ENCODE measurements at places on chromosomes 7 and 10.
A peak's percentile ranks its signal among the peaks of the same experiment; 100 is the strongest.

DNA sequence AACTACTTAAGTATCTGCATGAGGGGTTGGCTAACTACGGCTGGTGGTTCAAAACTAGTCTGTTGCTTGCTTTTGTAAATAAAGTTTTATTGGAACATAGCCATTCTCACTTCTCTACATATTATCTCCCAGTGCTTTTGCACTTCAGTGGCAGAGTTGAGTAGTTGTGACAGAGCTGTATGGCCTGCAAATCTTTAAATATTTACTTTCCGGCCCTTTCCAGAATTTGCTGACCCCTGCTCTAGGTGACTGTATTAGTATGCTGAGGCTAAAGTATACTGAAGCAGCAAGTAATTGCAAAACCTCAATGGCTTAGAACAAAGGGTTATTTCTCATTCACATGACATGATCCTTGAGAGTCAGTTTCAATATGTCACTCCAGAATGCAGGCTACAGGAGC lies 78.3 kb downstream of the OTUD1 start:
- H3K36me3 ChIP-seq: no peaks in the 10 kb centered on the region
- H3K27me3 ChIP-seq: no peaks in the 10 kb centered on the region
- H3K4me3 ChIP-seq: no peak overlapping the region
- DNase-seq: no peak
- H3K27ac ChIP-seq: no peak overlapping the region
- H3K4me1 ChIP-seq: no peaks in the 10 kb centered on the region

GRCh38 chr10:98623176-98623575 lies 176.4 kb upstream of the HPS1 start:
- H3K36me3 ChIP-seq: no peaks in the 10 kb centered on the region
- no peak overlapping the region for H3K4me3 ChIP-seq
- H3K27me3 ChIP-seq: no peaks in the 10 kb centered on the region

- no peaks in the 10 kb centered on the region for H3K27me3 ChIP-seq
- H3K4me1 ChIP-seq: no peaks in the 10 kb centered on the region
- H3K36me3 ChIP-seq: no peaks in the 10 kb centered on the region
- DNase-seq: peak; percentile 72
Measured at GRCh38 chr7:133936074-133936473, 191.1 kb upstream of the LRGUK start.

DNA sequence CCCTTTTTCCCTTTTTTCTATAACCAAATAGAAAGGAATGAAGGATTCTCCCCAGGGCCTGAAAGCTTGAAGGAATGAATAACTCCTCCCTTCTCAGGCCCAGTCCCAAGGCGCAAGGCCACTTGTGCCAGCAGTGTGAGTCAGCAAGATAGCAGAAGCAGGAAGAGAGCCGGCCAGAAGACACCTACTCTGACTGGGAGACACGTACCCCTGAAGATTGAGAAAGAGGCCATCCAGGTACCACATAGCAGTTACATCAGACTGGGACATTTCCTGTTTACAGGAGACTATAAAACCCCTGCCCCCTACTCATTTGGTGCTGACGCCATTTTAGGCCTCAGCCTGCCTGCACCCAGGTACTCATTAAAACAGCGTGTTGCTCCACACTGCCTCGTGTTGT lies 65.5 kb downstream of the LRRC17 start:
- DNase-seq: peak; percentile 58
- no peaks in the 10 kb centered on the region for H3K36me3 ChIP-seq
- H3K4me1 ChIP-seq: no peaks in the 10 kb centered on the region

DNA sequence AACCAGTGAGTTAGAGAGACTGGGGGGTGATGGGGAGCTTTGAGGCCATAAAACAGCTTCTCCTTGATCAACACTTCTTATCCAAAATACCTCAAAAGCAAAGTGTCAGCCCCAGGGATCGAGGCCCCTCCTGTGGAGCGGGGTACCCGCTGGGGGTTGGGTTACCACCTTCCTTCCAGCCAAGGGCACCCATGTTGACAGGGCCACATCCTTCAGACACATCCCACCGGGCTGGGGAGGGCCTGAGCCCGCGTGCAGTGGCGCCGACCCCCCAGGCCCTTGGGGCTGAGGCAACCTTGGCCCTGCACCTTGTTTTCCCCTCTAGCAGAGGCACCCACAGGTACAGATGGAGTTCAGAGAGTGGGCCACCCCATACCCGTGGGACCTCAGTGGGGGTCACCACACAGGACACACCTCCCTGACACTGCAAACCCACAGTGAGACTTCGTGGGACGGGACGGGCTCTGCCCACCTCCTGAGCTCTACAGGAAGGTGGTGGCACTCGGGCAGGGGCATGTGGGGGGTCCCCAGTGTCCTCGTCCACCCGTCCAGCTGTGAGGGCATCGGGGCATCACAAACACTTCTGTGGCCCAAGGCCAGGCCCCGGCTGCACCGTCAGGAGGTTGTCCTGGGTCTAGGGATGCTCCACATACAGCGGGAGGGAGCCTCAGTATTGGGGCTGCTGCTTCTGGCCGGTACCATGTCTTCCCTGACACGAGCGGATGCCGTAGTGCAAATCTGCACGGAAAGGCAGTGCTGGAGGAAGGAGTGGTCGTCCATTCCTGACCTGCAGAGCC lies 10.7 kb downstream of the DPYSL4 start:
- no peaks in the 10 kb centered on the region for H3K36me3 ChIP-seq
- H3K27ac ChIP-seq: no peak overlapping the region
- DNase-seq: no peak
- no peaks in the 10 kb centered on the region for H3K27me3 ChIP-seq

GRCh38 chr7:23275912-23276311 lies 23.2 kb upstream of the MALSU1 start:
- H3K27ac ChIP-seq: no peak overlapping the region
- H3K4me3 ChIP-seq: no peak overlapping the region
- H3K27me3 ChIP-seq: no peaks in the 10 kb centered on the region

- no peaks in the 10 kb centered on the region for H3K27me3 ChIP-seq
- DNase-seq: peak; percentile 17
- H3K36me3 ChIP-seq: peaks cover 3% of the 10 kb centered on the region
Measured at GRCh38 chr7:66964411-66964810, 31.0 kb downstream of the SBDS start.

DNA sequence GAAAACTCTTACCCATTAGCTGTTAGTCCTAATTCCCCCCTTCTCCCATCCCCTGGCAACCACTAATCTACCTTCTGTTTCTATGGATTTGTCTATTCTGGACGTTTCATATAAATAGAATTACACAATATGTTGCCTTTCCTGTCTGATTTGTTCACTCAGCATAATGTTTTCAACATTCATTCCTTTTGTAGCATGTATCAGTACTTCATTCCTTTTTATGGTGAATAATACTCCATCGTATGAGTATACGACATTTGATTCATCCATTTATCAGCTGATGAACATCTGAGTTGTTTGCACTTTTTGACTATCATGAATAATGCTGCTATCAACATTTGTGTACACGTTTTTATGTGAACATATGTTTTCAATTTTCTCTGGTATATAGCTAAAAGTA lies 4.4 kb upstream of the FRAT1 start:
- H3K4me3 ChIP-seq: no peak overlapping the region
- H3K4me1 ChIP-seq: no peaks in the 10 kb centered on the region
- H3K36me3 ChIP-seq: no peaks in the 10 kb centered on the region
- DNase-seq: no peak

GRCh38 chr7:38195804-38196595 lies 18.0 kb downstream of the STARD3NL start:
- H3K4me3 ChIP-seq: no peak overlapping the region
- H3K27me3 ChIP-seq: no peaks in the 10 kb centered on the region
- peaks cover 13% of the 10 kb centered on the region for H3K4me1 ChIP-seq
- H3K27ac ChIP-seq: peak overlapping the region; percentile 31
- no peak for DNase-seq
- H3K36me3 ChIP-seq: no peaks in the 10 kb centered on the region

GRCh38 chr10:14648946-14649345 lies 125.8 kb downstream of the FAM107B start:
- no peak for DNase-seq
- H3K4me3 ChIP-seq: no peak overlapping the region
- peaks cover 2% of the 10 kb centered on the region for H3K4me1 ChIP-seq
- no peaks in the 10 kb centered on the region for H3K36me3 ChIP-seq
- no peak overlapping the region for H3K27ac ChIP-seq
- peaks cover 4% of the 10 kb centered on the region for H3K27me3 ChIP-seq

- peak; percentile 44 for DNase-seq
- H3K27ac ChIP-seq: no peak overlapping the region
- H3K27me3 ChIP-seq: no peaks in the 10 kb centered on the region
- peaks cover 14% of the 10 kb centered on the region for H3K4me1 ChIP-seq
Measured at GRCh38 chr10:34698979-34699378, 116.1 kb downstream of the PARD3 start.

DNA sequence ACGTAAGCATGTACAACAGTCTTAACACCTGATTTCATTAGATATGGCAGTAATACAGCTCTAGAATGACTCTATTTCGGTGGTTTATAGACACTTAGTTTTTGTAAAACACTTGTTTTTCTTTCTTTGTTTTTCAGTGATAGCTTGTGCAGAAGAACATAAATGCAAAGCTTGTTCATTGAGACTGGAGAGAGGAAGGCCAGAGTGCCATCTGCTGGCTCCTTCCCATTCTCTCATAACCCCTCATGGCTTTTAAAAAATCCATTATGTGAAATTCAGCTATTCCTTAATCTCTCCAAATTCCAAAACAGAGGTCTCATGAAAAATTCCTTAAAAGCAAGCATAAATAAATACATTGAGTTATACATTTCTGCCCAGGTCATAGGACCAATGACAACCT lies 76.3 kb downstream of the CACNB2 start:
- no peaks in the 10 kb centered on the region for H3K4me1 ChIP-seq
- H3K36me3 ChIP-seq: no peaks in the 10 kb centered on the region
- peak; percentile 28 for DNase-seq
- no peaks in the 10 kb centered on the region for H3K27me3 ChIP-seq
- H3K27ac ChIP-seq: no peak overlapping the region
- H3K4me3 ChIP-seq: no peak overlapping the region

- no peak overlapping the region for H3K27ac ChIP-seq
- H3K4me3 ChIP-seq: no peak overlapping the region
- H3K4me1 ChIP-seq: peaks cover 7% of the 10 kb centered on the region
- DNase-seq: no peak
- no peaks in the 10 kb centered on the region for H3K36me3 ChIP-seq
Measured at GRCh38 chr10:35394411-35394851, 58.1 kb downstream of the CCNY start.

DNA sequence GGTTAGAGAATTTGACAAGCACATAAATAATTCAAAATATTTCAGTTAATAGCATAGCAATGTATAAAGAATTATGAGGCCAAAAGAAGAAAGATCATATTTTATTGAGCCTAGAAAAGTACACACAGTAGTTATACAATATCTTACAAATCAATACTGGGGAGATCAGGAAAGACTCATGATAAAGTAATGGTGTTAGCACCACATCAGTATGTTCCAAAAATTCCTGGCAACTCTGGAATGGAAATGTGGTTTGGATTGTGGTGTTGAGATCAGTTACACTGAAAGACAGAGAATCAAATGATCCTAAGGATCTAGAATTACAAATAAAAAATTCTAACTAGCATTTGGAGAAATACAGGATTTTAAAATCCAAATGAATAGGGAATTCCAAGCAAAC lies 420.5 kb upstream of the CNTNAP2 start:
- H3K27me3 ChIP-seq: no peaks in the 10 kb centered on the region
- no peaks in the 10 kb centered on the region for H3K36me3 ChIP-seq
- DNase-seq: no peak
- H3K4me1 ChIP-seq: no peaks in the 10 kb centered on the region
- H3K4me3 ChIP-seq: no peak overlapping the region

DNA sequence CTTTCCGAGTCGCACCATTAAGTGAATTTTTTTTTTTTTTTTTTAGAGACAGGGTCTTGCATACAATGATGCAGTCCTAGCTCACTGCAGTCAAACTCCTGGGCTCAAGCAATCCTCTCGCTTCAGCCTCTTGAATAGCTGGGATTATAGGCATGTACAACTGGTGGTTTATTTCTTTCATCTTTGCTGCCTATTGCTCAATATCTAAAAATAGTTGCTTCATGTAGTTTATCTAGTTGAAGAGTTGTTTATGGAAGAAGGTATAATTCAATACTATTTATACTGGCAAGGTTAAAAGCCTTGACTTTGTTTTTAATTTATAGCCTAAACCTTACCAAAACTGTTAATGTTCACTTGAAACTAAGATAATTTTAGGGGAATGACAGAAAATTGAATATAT lies 66.9 kb downstream of the SEMA3D start:
- no peak for DNase-seq
- H3K27me3 ChIP-seq: no peaks in the 10 kb centered on the region
- H3K27ac ChIP-seq: no peak overlapping the region
- no peaks in the 10 kb centered on the region for H3K4me1 ChIP-seq

GRCh38 chr7:151796091-151796870 lies 80.6 kb downstream of the PRKAG2 start:
- no peaks in the 10 kb centered on the region for H3K27me3 ChIP-seq
- no peaks in the 10 kb centered on the region for H3K4me1 ChIP-seq
- peak; percentile 26 for DNase-seq
- H3K4me3 ChIP-seq: no peak overlapping the region
- no peaks in the 10 kb centered on the region for H3K36me3 ChIP-seq

GRCh38 chr7:1961701-1962276 lies 271.0 kb downstream of the MAD1L1 start:
- DNase-seq: peak; percentile 98
- no peaks in the 10 kb centered on the region for H3K4me1 ChIP-seq
- H3K27me3 ChIP-seq: no peaks in the 10 kb centered on the region

DNA sequence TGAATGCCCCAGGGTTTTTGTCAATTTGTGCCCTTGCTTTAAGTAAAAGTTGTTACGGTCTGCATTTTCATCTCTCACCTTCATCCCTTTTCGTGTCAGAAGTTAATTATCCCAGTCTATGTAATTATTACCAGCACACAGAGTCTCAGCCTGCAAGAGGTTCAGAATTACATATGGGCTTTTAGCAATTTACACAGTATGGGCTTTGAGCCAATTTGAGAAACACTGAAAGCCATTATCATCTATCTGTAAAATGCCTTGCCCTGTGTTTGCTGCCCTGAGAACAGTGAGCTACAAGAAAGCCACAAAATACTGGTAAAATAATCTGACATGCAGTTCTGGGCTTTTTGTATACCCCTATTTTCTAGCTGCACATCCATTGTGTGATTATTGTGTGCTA lies 125.6 kb upstream of the STEAP4 start:
- DNase-seq: no peak
- H3K4me1 ChIP-seq: no peaks in the 10 kb centered on the region
- no peaks in the 10 kb centered on the region for H3K36me3 ChIP-seq

- no peaks in the 10 kb centered on the region for H3K4me1 ChIP-seq
- H3K4me3 ChIP-seq: no peak overlapping the region
- no peaks in the 10 kb centered on the region for H3K36me3 ChIP-seq
- H3K27ac ChIP-seq: no peak overlapping the region
- no peak for DNase-seq
Measured at GRCh38 chr10:13750299-13751190, 163.8 kb downstream of the PRPF18 start.
